ENCODE measurements at places on chromosomes 6 and 20.

GRCh38 chr6:87212596-87212995, 57.2 kb downstream of the ZNF292 start:
- DNase-seq, result no peak

- DNase-seq, result no peak
These were observed 3.5 kb downstream of the SIRT5 start for GRCh38 chr6:13577926-13578325.

DNA sequence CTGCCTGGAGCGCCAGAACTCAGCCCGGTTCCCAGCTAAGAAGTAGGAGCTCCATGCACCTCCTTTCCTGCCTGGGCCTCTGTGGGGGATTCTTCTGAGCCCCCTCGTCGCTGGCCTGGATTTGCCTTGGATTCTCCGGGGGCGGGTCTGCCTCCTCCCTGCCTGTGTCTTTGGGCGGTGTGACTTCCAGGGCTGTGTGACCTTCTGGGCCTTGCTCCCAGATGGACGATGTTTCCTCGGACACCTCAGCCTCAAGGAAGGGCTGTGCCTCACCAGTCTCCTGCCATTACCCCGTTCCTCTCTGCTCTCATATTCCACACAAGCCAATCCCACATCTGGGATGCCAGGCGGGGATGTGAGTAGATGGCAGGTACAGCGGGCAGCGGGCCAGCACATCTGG, 76.8 kb downstream of the ERMARD start:
- no peak for DNase-seq

- no peak for DNase-seq
These were observed 89.1 kb downstream of the AFG1L start for GRCh38 chr6:108383981-108384380.

GRCh38 chr6:11062715-11063114, 18.6 kb upstream of the ELOVL2 start:
- DNase-seq, result no peak

GRCh38 chr6:122604676-122605075, 5.5 kb upstream of the PKIB start:
- no peak for DNase-seq

GRCh38 chr6:20135677-20136268, 76.5 kb downstream of the MBOAT1 start:
- peak; percentile 25 for DNase-seq
